H1 (cell line): ENCODE measurements at places on chromosomes 1 and 21.

GRCh38 chr1:30479575-30479974 is 243.8 kb downstream of the MATN1 start:
- no peak overlapping the region for H3K4me3 ChIP-seq
- DNase-seq, result no peak
- H3K36me3 ChIP-seq, result no peaks in the 10 kb centered on the region
- no peaks in the 10 kb centered on the region for H3K27me3 ChIP-seq
- no peak overlapping the region for H3K27ac ChIP-seq

- H3K36me3 ChIP-seq, result no peaks in the 10 kb centered on the region
- no peak overlapping the region for H3K4me3 ChIP-seq
- no peak overlapping the region for H3K27ac ChIP-seq
- no peak for DNase-seq
- no peaks in the 10 kb centered on the region for H3K27me3 ChIP-seq
Measured at GRCh38 chr1:237500566-237500965, 390.2 kb downstream of the ZP4 start.

DNA sequence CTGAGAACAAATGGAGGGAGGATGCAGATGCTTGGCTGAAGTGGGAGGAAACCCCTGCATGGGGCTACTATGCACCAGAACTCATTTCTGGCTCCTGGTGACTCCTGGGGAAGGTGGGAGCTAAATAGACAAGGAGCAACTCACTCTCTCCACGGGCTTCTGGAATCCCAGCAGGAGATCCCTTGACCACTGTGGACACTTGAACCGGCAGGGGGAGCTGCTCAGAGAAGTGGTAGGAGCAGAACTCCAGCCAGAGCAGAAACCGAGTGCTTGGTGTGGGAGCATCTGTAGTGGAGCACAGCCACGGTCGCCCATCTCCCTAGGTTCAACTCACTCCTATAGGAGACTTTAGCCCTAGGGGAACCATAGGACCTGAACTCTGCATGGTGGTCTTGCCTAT is 205.6 kb upstream of the GJB5 start:
- no peaks in the 10 kb centered on the region for H3K27me3 ChIP-seq
- no peak overlapping the region for H3K27ac ChIP-seq
- H3K4me1 ChIP-seq, result peaks cover 3% of the 10 kb centered on the region
- H3K4me3 ChIP-seq, result no peak overlapping the region
- H3K36me3 ChIP-seq, result no peaks in the 10 kb centered on the region
- peak; percentile 65 for DNase-seq

- no peak overlapping the region for H3K4me3 ChIP-seq
- no peaks in the 10 kb centered on the region for H3K36me3 ChIP-seq
- H3K27ac ChIP-seq, result no peak overlapping the region
- no peaks in the 10 kb centered on the region for H3K4me1 ChIP-seq
Measured at GRCh38 chr1:73886716-73887115, 311.3 kb downstream of the LRRIQ3 start.

DNA sequence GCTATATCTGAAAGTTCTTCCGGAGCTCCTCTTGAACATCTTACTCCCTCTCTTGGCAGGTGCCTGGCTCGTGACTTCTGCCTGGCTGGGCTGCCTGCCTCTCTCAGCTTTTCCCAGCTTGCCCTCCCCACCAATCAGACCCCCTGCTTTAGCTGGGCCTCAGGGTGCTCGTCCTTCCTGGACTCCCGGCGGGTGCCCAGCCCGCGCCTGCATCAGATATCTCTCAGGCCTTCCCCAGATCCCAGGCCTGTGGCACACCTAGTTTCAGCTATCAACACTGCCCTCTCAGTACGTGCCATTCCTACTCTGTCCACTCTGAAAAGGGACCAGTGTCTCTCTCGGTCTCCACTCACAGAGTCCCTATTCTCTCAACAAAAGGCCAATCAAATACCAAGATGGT is 96.5 kb upstream of the CLDN14 start:
- H3K4me3 ChIP-seq, result no peak overlapping the region
- H3K27ac ChIP-seq, result no peak overlapping the region
- DNase-seq, result no peak
- H3K4me1 ChIP-seq, result no peaks in the 10 kb centered on the region
- no peaks in the 10 kb centered on the region for H3K36me3 ChIP-seq

GRCh38 chr21:39397646-39398385 is 47.8 kb downstream of the LCA5L start:
- DNase-seq, result no peak
- no peak overlapping the region for H3K4me3 ChIP-seq
- H3K27me3 ChIP-seq, result no peaks in the 10 kb centered on the region
- no peaks in the 10 kb centered on the region for H3K4me1 ChIP-seq

GRCh38 chr1:213905344-213905743 is 82.4 kb upstream of the PROX1 start:
- no peaks in the 10 kb centered on the region for H3K4me1 ChIP-seq
- H3K36me3 ChIP-seq, result no peaks in the 10 kb centered on the region
- no peak overlapping the region for H3K4me3 ChIP-seq
- DNase-seq, result no peak

DNA sequence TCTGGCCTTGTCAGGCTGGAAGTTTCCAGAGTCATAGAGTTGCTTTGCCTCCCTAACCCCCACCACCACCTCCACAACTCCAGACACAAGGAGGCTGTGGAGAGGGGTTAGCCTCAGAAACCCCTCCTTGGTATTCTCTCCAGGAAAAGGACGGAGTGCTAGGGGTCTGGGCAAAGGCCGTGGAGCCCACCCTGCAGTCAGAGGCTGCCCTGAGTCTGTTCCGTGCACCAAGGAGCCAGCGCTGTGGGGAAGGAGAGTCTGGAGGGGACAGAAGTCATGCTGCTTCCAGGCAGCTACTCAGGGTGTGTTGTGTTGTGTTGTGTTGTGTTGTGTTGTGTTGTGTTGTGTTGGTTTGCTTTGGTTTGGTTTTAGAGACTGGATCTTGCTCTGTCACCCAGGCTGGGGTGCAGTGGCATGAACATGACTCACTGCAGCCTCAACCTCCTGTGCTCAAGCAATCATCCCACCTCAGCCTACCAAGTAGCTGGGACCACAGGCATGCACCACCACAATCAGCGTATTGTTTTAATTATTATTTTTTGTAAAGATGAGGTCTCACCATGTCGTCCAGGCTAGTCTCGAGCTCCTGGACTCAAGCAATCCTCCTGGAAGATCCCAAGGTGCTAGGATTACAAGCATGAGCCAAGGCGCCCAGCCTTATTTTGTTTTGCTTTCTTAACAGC is 122.2 kb upstream of the TMEM51 start:
- peaks cover 15% of the 10 kb centered on the region for H3K4me1 ChIP-seq
- no peak overlapping the region for H3K27ac ChIP-seq
- H3K4me3 ChIP-seq, result no peak overlapping the region
- no peaks in the 10 kb centered on the region for H3K27me3 ChIP-seq
- no peak for DNase-seq
- no peaks in the 10 kb centered on the region for H3K36me3 ChIP-seq

DNA sequence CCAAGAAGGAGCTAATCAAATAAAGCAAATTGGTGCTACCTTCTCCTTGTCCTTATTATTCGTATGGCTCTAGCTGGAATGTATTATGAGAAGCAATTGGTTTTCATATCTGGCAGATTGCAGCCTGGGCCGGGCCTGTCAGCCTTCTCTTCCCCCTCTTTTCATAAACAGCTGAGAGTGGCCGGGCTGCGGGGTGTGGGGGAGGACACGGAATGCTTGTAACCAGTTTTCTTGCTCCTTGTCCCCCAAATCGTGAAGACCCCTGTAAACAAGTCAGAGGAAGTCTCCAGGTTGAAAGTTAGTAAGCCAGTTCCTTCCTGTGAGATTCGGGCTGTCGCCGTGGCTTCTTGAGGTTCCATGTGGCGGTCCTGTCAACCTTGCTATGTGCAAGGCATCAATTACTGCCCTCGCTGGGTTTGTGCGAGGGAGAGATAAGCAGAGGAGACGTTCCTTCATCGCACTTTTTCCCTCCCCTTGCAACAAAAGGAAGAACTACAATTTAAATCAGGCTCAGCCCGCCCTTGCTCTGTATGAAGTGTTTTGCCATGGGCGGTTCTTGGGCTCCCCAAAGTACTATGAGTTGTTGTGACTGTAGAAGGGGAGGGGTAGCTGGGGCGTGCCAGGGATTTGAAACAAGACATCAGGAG is 450.7 kb downstream of the CAMTA1 start:
- no peak for DNase-seq
- H3K27ac ChIP-seq, result no peak overlapping the region
- no peaks in the 10 kb centered on the region for H3K4me1 ChIP-seq
- H3K36me3 ChIP-seq, result no peaks in the 10 kb centered on the region
- no peak overlapping the region for H3K4me3 ChIP-seq

- no peaks in the 10 kb centered on the region for H3K27me3 ChIP-seq
- DNase-seq, result no peak
- H3K4me3 ChIP-seq, result no peak overlapping the region
- H3K4me1 ChIP-seq, result no peaks in the 10 kb centered on the region
Measured at GRCh38 chr1:104991702-104992101, 1242.0 kb downstream of the AMY1C start.

GRCh38 chr1:17184822-17185484 is 20.0 kb upstream of the PADI1 start:
- H3K4me3 ChIP-seq, result no peak overlapping the region
- no peaks in the 10 kb centered on the region for H3K27me3 ChIP-seq
- no peaks in the 10 kb centered on the region for H3K36me3 ChIP-seq
- H3K27ac ChIP-seq, result no peak overlapping the region
- DNase-seq, result no peak

- H3K4me1 ChIP-seq, result no peaks in the 10 kb centered on the region
- no peak overlapping the region for H3K4me3 ChIP-seq
- DNase-seq, result no peak
- H3K36me3 ChIP-seq, result no peaks in the 10 kb centered on the region
Measured at GRCh38 chr1:186967656-186968394, 139.1 kb downstream of the PLA2G4A start.

DNA sequence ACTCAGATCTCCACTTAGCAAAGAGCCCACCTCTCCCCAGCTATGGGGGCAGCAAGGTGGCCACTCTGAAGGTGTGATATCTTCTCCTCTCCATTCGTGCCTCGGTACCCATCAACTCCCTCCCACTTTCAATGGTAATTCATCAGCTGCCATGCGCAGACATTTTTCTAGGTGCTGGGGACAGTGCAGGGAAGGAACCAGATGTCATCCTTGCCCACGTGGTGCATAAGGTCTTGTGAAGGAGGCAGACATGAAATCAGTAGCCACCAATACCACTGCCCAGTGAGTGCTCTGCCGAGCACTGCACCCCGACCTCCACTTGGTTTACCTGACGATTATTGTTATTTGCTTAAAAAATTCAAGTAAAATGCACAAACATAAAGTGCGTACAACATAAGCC is 76.3 kb upstream of the CSF3R start:
- no peaks in the 10 kb centered on the region for H3K27me3 ChIP-seq
- no peaks in the 10 kb centered on the region for H3K4me1 ChIP-seq
- H3K27ac ChIP-seq, result no peak overlapping the region
- DNase-seq, result peak; percentile 19
- H3K4me3 ChIP-seq, result no peak overlapping the region

GRCh38 chr21:16534408-16535101 is 804.8 kb downstream of the USP25 start:
- no peaks in the 10 kb centered on the region for H3K27me3 ChIP-seq
- no peak for DNase-seq
- H3K4me3 ChIP-seq, result no peak overlapping the region
- no peaks in the 10 kb centered on the region for H3K4me1 ChIP-seq
- H3K36me3 ChIP-seq, result no peaks in the 10 kb centered on the region

DNA sequence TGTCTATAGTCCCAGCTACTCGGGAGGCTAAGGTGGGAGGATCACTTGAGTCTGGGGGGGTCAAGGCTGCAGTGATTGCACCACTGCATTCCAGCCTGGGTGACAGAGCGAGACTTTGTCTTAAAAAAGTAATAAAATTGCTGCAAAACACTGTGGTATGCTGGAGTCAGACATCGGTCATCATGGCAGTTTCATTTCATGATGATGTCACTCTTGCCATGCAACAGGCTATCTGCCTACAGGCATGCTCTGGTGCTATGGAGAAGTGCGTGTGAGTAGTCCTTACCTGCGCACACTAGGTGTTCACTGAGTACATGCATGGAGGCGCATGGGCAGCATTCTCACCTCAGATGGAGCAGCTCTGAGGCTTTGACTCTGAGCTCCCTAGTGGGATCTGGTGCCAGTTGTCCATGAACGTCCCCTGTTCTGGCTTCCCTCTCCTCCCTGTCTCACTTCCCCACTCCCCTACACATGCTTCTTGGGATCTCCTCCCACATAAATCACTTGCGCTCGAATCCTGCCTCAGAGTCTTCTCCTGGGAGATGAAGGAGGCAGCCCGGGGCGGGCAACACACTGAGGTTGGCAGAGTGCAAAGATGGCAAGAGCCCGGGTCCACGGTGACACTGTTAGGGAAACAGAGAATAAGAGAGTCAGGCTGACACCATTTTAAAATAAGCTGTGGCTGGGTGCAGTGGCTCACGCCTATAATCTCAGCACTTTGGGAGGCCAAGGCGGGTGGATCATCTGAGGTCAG is 10.4 kb upstream of the CELA3B start:
- no peak overlapping the region for H3K27ac ChIP-seq
- no peak for DNase-seq
- no peaks in the 10 kb centered on the region for H3K36me3 ChIP-seq
- no peaks in the 10 kb centered on the region for H3K4me1 ChIP-seq
- no peak overlapping the region for H3K4me3 ChIP-seq

GRCh38 chr21:35615325-35615724 is 445.0 kb downstream of the SETD4 start:
- H3K4me1 ChIP-seq, result no peaks in the 10 kb centered on the region
- no peaks in the 10 kb centered on the region for H3K36me3 ChIP-seq
- H3K27ac ChIP-seq, result no peak overlapping the region
- DNase-seq, result no peak
- H3K27me3 ChIP-seq, result no peaks in the 10 kb centered on the region

- no peaks in the 10 kb centered on the region for H3K4me1 ChIP-seq
- no peaks in the 10 kb centered on the region for H3K27me3 ChIP-seq
- H3K27ac ChIP-seq, result no peak overlapping the region
- DNase-seq, result no peak
- no peaks in the 10 kb centered on the region for H3K36me3 ChIP-seq
Measured at GRCh38 chr1:221606256-221606655, 135.6 kb downstream of the DUSP10 start.

DNA sequence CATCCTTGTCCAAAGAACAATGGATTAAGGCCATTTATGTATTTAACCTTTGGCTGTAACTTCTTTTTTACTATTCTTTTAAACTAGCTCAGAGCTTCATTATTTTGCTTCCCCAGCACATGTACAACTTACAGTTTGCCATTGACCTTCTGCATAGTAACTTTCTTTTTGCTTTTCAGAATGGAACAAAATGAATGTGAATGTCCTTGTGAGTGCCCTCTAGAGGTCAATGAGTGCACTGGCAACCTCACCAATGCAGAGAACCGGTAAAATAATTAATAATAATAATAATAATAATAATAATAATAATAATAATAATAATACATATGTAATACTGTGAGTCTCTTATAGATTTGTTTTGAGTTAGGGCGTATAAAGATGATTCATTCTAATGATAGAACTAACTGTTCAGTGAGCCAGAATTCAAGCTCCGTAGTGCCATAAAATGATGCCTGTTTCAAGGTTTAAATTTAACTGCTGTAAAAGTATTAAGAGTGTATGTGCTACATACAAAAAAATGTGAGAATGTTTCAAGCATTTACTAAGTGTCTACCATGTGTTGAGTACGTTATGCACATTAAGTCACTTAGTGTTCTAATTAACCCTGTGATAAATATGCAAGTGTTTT is 69.0 kb upstream of the RAVER2 start:
- DNase-seq, result no peak
- no peaks in the 10 kb centered on the region for H3K4me1 ChIP-seq
- H3K27ac ChIP-seq, result no peak overlapping the region
- no peaks in the 10 kb centered on the region for H3K27me3 ChIP-seq
